T-cell (primary cell): ENCODE measurements at places on chromosomes 13 and 19. TPM values are rescaled to one million over a fixed set of nuclear protein-coding genes. Genes with fewer than 3 reads are reported as not detected.
A peak's percentile ranks its signal among the peaks of the same experiment; 100 is the strongest.

The IGSF23 gene
- total RNA-seq, result not detected

The KCNN4 gene
- total RNA-seq, result 67.9 TPM

The TEX26 gene
- not detected for total RNA-seq

The SSC5D gene
- 0.38 TPM for total RNA-seq

DNA sequence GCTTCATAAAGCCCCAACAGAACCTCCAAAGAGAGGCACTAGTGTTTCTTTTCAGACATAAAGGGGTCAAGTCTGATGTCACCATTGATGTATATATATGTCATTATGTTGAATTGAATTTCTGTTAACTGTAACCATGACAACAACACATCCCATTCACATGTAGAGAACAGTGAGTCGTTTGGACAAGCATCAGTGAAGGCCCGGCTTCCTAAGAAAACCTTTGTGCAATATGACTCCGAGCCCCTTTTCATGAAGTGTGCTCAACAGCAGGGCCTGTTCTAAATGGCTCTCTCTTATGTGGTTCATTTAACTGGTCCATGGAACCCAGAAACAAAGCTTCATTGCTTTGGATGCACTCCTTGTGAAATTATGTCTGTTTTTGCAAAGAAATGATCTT, 67.2 kb upstream of the UBL3 start:
- H3K27me3 ChIP-seq, result peaks cover 3% of the 10 kb centered on the region
- H3K4me1 ChIP-seq, result peaks cover 9% of the 10 kb centered on the region
- H3K27ac ChIP-seq, result no peak overlapping the region
- no peak overlapping the region for H3K4me3 ChIP-seq
- no peaks in the 10 kb centered on the region for H3K36me3 ChIP-seq

DNA sequence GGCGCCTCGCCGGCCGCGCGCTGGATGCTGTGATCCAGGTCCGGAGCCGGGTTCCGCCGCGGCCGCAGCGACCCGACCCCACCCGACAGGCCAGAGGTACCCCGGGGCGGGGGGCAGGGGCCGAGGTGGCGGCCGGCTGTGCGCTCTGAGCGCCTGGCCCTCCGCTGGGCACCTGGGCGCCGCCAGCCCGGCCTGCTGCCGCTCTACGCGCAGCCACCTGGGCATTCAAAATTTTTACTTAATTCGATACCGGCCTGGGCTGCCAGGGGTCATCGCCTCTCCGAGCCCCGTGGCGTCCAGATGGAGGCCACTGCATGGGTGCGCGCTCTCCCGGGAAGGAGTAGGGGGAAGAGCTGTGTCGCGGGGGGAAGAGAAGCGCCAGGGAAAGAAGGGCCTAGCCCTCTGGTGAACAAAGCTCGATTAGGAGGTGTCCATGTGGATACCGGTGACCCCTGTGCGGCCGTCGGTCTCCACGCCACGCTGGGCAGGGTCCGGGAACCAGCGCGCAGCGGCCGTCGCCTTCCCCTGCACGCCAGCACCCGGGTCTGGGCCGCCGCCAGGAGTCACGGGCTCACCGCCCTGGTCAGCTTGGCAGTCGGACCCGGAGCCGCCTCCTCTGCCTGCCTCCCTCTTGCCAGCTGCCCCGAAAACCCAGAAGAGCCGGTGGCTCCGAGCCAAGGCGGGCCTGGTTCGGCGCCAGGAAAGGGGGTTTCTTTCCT, 666 bp downstream of the BIVM start:
- peaks cover 21% of the 10 kb centered on the region for H3K4me1 ChIP-seq
- H3K4me3 ChIP-seq, result peak overlapping the region; percentile 59
- no peak overlapping the region for H3K27ac ChIP-seq
- H3K27me3 ChIP-seq, result peaks cover 14% of the 10 kb centered on the region
- DNase-seq, result no peak
- H3K36me3 ChIP-seq, result no peaks in the 10 kb centered on the region

GRCh38 chr19:52237197-52237596, 32.2 kb upstream of the ZNF766 start:
- no peak for DNase-seq
- no peak overlapping the region for H3K4me3 ChIP-seq
- no peak overlapping the region for H3K27ac ChIP-seq
- no peaks in the 10 kb centered on the region for H3K27me3 ChIP-seq
- H3K4me1 ChIP-seq, result no peaks in the 10 kb centered on the region

- H3K36me3 ChIP-seq, result no peaks in the 10 kb centered on the region
- H3K27me3 ChIP-seq, result no peaks in the 10 kb centered on the region
- no peak overlapping the region for H3K4me3 ChIP-seq
- no peak overlapping the region for H3K27ac ChIP-seq
Observed at GRCh38 chr13:105996391-105997025, 539.0 kb downstream of the EFNB2 start.

- DNase-seq, result no peak
- H3K27ac ChIP-seq, result no peak overlapping the region
- no peak overlapping the region for H3K4me3 ChIP-seq
- H3K27me3 ChIP-seq, result peaks cover 59% of the 10 kb centered on the region
- no peaks in the 10 kb centered on the region for H3K4me1 ChIP-seq
- H3K36me3 ChIP-seq, result no peaks in the 10 kb centered on the region
Observed at GRCh38 chr13:112106478-112107141, 39.7 kb downstream of the SOX1 start.
